ENCODE measurements at places on chromosomes 7 and 10. TPM values are rescaled to one million over a fixed set of nuclear protein-coding genes. Genes with fewer than 3 reads are reported as not detected.

Gene PKD2L1
- not detected for total RNA-seq

Gene LRMDA
- total RNA-seq = 7.9 TPM

Gene LEP
- total RNA-seq = under 0.01 TPM

Gene GJC3
- 0.09 TPM for total RNA-seq

Gene KMT2E
- total RNA-seq = 103 TPM

Gene PNLIP
- total RNA-seq = not detected

Gene GIMAP4
- 135 TPM for total RNA-seq

Gene CLRN3
- total RNA-seq = 0.09 TPM

Gene CPA4
- 0.27 TPM for total RNA-seq

Gene SBDS
- total RNA-seq = 66.7 TPM

Gene IFIT5
- 4.4 TPM for total RNA-seq

Gene NPFFR1
- not detected for total RNA-seq

Gene CALML3
- total RNA-seq = not detected

Gene MYL7
- not detected for total RNA-seq

Gene FZD8
- 33.4 TPM for total RNA-seq

Gene PSPH
- total RNA-seq = 56.0 TPM

Gene CADPS2
- total RNA-seq = 53.7 TPM

Gene GHRHR
- total RNA-seq = 0.27 TPM

Gene SLC26A5
- not detected for total RNA-seq

Gene FAM221A
- 5.0 TPM for total RNA-seq

Gene NPSR1
- total RNA-seq = not detected

Gene WASHC2C
- total RNA-seq = 35.4 TPM

Gene PAPOLB
- under 0.01 TPM for total RNA-seq

Gene SUN3
- total RNA-seq = not detected

Gene C7orf33
- not detected for total RNA-seq

Gene HACD1
- total RNA-seq = 23.2 TPM

Gene ZWINT
- 16.9 TPM for total RNA-seq

Gene RET
- 0.09 TPM for total RNA-seq

Gene ADCY1
- 0.54 TPM for total RNA-seq

Gene NEUROD6
- total RNA-seq = not detected

Gene NPC1L1
- not detected for total RNA-seq

Gene TRPV5
- total RNA-seq = not detected

Gene ATG9B
- total RNA-seq = 0.19 TPM

Gene DGKI
- total RNA-seq = 0.36 TPM

Gene HTRA1
- 131 TPM for total RNA-seq

Gene NAT16
- total RNA-seq = not detected

Gene PRKCQ
- 0.75 TPM for total RNA-seq

Gene RAMP3
- total RNA-seq = not detected

Gene GJD4
- total RNA-seq = under 0.01 TPM

Gene AGR3
- not detected for total RNA-seq

Gene DNAJC30
- total RNA-seq = 2.0 TPM

Gene AMZ1
- total RNA-seq = 0.19 TPM

Gene SMIM30
- 41.3 TPM for total RNA-seq

Data from endothelial cell of coronary artery (primary cell).